ENCODE measurements at places on chromosomes 1 and 21. TPM values are rescaled to one million over a fixed set of nuclear protein-coding genes. Genes with fewer than 3 reads are reported as not detected.

Gene GPATCH2
- polyA plus RNA-seq, result 17.1 TPM

Gene PTPRC
- polyA plus RNA-seq, result not detected

Gene RHD
- not detected for polyA plus RNA-seq

Gene DMRTA2
- 0.22 TPM for polyA plus RNA-seq

Gene RGS4
- polyA plus RNA-seq, result 1.6 TPM

Gene LRRC39
- polyA plus RNA-seq, result 10.3 TPM

Gene FTCD
- 1.4 TPM for polyA plus RNA-seq

Gene ROR1
- polyA plus RNA-seq, result 0.27 TPM

Gene CEP85
- 20.5 TPM for polyA plus RNA-seq

Gene CCDC28B
- 186 TPM for polyA plus RNA-seq

Gene CSF3R
- polyA plus RNA-seq, result not detected

Gene LCE1D
- polyA plus RNA-seq, result not detected

Gene KLF18
- polyA plus RNA-seq, result not detected

Gene NTMT2
- polyA plus RNA-seq, result 0.27 TPM

Gene GABRD
- polyA plus RNA-seq, result 0.85 TPM

Gene FNDC10
- polyA plus RNA-seq, result 4.5 TPM

Gene RBM34
- polyA plus RNA-seq, result 98.1 TPM

Gene AHCTF1
- polyA plus RNA-seq, result 28.5 TPM

Gene AMY1A
- not detected for polyA plus RNA-seq

Gene OLIG1
- polyA plus RNA-seq, result 0.98 TPM

Gene AQP10
- polyA plus RNA-seq, result not detected

Gene GJB3
- polyA plus RNA-seq, result not detected

Gene GPR153
- 26.9 TPM for polyA plus RNA-seq

Gene ADCY10
- polyA plus RNA-seq, result 0.22 TPM
